Activated T-cell treated with anti-CD3 and anti-CD28 coated beads, Interleukin-2, amount 50 U/mL, for 72 hours (primary cell): ENCODE measurements at places on chromosomes 1 and 21. TPM values are rescaled to one million over a fixed set of nuclear protein-coding genes. Genes with fewer than 3 reads are reported as not detected.

The UQCRHL gene
- 2.9 TPM for total RNA-seq

The TDRD10 gene
- 0.86 TPM for total RNA-seq

The SLC44A3 gene
- total RNA-seq = not detected

The RHBDL2 gene
- total RNA-seq = not detected

The ZNF593OS gene
- total RNA-seq = not detected

The EDARADD gene
- 7.1 TPM for total RNA-seq

The GNG4 gene
- total RNA-seq = 13.9 TPM

The S100A3 gene
- not detected for total RNA-seq

The DCST1 gene
- not detected for total RNA-seq

The PPM1J gene
- 1.3 TPM for total RNA-seq

- DNase-seq = no peak
These were observed 150.6 kb downstream of the HS2ST1 start for GRCh38 chr1:87064986-87065385.

DNA sequence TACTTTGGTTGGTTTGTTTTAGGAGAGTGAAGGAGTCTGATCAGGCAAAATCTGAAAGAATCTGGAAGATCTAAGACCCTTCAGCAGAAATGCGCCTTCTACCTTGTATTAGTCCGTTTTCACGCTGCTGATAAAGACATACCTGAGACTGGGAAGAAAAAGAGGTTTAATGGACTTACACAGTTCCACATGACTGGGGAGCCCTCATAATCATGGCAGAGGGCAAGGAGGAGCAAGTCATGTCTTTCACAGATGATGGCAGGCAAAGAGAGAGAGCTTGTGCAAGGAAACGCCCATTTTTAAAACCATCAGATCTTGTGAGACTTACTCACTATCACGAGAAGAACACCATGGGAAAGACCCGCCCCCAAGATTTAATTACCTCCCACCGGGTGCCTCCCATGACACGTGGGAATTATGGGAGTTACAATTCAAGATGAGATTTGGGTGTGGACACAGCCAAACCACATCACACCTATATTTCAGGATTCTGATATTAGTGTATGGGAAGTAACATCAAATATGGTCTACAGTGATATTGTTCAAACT is 99.3 kb downstream of the GLUL start:
- DNase-seq = no peak

DNA sequence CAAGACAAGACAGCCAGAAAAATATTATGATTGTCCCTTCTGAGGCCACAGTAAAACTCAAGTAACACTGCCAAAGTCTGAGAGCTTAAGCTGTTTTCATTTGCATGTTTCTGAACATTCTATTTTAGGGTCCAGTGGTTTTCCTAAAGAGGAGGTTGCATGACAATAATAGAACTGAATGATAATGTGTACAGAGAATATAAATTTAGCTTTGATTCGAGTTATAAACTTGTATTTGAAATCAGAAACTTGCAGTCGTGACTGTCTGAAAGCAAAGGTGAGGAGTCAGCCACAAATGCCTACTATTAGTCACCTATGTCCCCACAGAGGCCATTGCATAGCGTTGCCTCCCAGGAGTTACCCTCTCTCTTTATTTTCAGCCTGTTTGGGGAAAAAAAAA is 363.1 kb upstream of the ADGRL2 start:
- no peak for DNase-seq

DNA sequence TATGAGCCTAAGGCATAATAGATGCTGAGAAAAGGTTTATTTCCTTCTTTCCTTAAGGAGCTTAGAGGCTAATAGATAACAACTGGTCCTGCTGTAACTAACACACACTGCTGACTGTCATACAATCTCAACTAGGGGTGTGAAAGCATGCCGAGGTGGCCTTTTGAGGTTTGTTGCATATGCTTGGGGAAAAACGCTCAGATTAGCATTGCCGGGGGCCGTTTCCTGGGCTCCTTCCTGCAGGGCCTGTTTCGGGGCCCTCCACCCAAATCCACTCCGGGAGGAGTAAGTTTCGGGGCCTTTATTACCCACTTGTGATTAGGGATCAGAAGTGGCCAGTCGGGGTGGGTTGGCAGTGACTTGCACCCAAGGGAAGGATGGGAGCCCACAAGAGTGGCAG is 27.2 kb upstream of the RCSD1 start:
- DNase-seq = no peak

- no peak for DNase-seq
These were observed 153.6 kb downstream of the OLFM3 start for GRCh38 chr1:101843160-101843559.

- DNase-seq = peak; percentile 37
These were observed 66.3 kb upstream of the DIRAS3 start for GRCh38 chr1:68116643-68117235.

GRCh38 chr1:67966666-67967009 is 83.8 kb downstream of the DIRAS3 start:
- no peak for DNase-seq

GRCh38 chr21:29172282-29172681 is 41.8 kb downstream of the MAP3K7CL start:
- DNase-seq = no peak

GRCh38 chr1:47781171-47781959 is 215.8 kb downstream of the TRABD2B start:
- no peak for DNase-seq

DNA sequence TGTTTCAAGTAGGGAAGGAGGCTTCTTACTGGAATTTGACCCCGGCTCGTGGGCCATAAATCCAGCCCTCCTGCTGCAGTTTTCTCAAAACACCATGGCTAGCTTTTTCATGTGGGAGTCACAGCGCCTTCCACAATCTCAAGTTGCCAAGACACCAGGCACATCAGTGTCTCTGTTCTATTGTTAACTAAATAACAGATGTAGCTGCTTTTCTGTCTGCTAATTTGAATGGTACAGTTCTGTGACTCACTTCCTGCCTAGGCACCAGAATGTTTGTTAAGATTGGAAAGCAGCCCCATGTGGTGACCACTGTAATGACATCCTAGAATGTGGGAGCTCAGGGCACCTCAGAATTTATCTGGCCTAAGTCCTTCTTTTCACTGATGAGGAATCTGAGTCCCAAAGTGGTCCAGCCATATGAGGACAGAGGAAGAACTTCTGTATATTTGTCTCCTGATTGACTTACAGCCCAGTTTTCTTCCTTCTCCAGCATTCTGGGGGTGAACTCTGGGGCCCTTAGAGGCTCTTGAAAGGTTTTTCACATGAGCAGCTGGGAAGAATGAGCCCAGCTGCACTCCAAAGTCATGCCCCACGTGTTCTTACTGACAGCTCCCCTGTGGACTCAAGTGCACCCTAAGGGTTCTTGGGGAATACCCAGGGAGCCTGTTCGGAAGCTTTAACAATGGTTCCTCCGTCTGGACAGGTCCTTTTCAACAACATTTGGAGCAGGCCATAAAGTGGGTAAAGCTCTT is 27.5 kb downstream of the TRIM45 start:
- peak; percentile 52 for DNase-seq

- no peak for DNase-seq
These were observed 72.7 kb upstream of the ACTL8 start for GRCh38 chr1:17682400-17682799.

- DNase-seq = no peak
These were observed 373.9 kb downstream of the VAV3 start for GRCh38 chr1:107590900-107591622.

GRCh38 chr1:109254621-109255096 is 5.3 kb downstream of the CELSR2 start:
- no peak for DNase-seq

- no peak for DNase-seq
These were observed 4.1 kb downstream of the COL6A1 start for GRCh38 chr21:45985471-45986315.

- peak; percentile 97 for DNase-seq
These were observed at the start of gene TUFT1 for GRCh38 chr1:151540021-151540981. Gene TUFT1 (plus strand): TSS chr1:151540309. CDS start chr1:151540367, 58 bp downstream.

DNA sequence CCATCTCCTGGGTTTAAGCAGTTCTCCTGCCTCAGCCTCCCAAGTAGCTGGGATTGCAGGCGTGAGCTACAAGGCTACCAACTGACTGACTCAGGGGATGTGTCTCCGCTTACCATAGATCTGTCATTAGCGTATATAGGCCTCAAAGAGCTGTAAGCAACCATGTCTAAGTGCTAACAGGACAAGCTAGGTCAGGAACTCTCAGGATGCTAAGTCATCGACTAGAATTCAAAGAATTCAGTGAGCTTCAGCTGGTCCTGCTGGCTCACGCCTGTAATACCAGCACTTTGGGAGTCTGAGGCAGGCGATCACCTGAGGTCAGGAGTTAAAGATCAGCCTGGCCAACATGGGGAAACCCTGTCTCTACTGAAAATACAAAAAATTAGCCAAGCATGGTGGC is 29.5 kb downstream of the CAPN2 start:
- no peak for DNase-seq

GRCh38 chr1:2540816-2541492 is 10.9 kb upstream of the HES5 start:
- DNase-seq = no peak

GRCh38 chr1:156113282-156113950 is 1.1 kb upstream of the LMNA start:
- DNase-seq = no peak

DNA sequence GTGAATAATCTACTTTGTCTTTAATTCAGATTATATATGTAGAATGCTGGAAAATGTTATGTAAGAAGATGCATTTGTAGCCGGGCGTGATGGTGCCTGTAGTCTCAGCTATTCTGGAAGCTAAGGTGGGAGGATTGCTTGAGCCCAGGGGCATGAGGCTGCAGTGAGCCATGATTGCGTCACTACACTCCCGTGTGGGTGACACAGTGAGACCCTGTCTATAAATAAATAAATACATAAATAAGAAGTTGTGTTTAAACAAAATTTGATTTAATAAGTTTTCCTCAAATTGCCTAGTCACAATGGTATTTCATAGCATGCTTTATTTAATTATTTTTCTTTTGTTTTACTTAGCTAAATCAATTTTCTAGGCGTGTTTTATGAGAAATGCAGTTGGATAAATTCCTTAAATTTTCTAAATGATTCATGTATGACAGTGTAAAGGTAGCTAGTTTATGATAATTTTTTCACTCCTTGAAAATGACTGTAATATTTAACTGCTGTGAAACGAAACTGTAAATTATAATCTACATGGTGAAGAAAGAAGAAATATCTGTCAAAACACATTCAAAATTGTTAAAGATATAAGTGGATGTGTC is 232.6 kb downstream of the SRGAP2C start:
- no peak for DNase-seq
